HEK293T (cell line): ENCODE measurements at places on chromosomes 2 and 18.

GRCh38 chr2:74424139-74424992 lies 2.8 kb downstream of the WDR54 start:
- DNase-seq, result no peak

GRCh38 chr2:152743002-152743401 lies 24.6 kb downstream of the ARL6IP6 start:
- DNase-seq, result peak; percentile 20

- no peak for DNase-seq
Measured at GRCh38 chr2:221816566-221816965, 244.5 kb upstream of the EPHA4 start.

DNA sequence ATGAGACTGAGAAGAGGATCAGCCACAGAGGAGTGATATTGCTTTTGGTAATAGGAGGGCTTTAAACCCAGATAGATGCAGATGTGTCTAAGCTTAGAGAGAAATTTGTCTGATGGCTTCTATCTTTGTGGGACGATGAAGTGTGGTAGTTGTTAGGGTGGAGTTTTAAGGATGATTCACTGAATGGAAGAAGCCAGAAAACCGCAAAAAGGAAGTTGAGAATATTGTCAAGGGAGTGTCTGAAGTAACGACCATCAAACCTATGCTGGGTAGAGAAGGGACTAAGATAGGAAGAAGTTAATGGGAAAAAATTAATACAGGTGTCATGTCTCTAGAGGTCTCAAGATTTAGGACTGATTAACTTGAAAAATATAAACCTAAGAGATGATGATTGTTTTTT lies 195.6 kb upstream of the MC4R start:
- DNase-seq, result no peak

DNA sequence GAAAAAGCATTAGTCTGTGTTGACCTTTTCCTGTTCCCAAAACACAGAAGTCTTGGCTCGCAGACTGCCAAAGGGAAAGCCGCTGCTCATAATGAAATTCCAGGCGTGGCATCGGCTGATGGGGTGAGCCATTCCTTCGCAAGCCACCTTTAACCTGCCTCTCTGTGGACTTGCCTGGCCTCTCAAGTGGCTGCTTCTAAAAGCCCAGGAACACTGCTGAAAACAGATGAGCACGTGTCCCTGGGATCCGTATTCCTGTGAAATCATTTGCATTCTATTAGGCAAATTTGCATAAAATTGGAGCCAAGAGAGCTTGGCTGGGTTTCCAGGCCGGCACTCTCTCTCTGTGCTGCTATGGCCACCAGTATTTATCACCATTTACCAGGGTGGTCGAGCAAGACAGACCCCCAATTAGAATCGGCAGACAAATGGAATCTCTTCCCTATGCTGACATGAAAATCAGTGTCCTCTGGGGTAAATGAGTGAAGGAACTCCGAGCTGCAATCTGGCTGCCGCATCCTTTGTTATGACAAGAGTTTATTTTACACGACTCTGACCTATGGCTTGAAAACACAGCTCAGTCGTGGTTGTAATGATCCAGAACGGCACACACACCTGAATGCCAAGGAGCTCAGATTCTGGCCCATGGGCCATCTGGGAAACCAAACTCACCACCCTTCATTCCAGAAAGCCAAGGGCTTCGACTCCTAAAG lies 21.7 kb downstream of the BCL2 start:
- no peak for DNase-seq

DNA sequence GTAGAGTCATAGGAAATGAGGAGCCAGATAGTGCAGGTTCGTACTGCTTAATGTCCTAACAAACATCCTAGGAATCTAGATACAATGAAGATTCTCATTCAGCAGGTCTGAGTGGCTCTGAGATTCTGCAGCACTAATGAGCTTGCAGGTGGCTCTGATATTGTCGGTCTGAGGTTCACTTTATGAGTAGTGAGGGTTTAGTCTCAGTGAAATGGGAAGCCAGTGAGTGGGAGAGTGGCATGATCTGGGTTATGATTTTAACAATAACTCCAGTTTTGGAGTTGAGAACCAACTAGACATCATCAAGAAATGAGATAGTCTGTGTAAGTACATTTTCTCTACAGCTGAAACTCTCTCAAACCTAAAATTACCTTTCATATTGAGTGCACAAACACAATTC lies 166.8 kb upstream of the SP5 start:
- no peak for DNase-seq

- DNase-seq, result no peak
Measured at GRCh38 chr2:166436189-166436588, 57.9 kb downstream of the SCN7A start.

DNA sequence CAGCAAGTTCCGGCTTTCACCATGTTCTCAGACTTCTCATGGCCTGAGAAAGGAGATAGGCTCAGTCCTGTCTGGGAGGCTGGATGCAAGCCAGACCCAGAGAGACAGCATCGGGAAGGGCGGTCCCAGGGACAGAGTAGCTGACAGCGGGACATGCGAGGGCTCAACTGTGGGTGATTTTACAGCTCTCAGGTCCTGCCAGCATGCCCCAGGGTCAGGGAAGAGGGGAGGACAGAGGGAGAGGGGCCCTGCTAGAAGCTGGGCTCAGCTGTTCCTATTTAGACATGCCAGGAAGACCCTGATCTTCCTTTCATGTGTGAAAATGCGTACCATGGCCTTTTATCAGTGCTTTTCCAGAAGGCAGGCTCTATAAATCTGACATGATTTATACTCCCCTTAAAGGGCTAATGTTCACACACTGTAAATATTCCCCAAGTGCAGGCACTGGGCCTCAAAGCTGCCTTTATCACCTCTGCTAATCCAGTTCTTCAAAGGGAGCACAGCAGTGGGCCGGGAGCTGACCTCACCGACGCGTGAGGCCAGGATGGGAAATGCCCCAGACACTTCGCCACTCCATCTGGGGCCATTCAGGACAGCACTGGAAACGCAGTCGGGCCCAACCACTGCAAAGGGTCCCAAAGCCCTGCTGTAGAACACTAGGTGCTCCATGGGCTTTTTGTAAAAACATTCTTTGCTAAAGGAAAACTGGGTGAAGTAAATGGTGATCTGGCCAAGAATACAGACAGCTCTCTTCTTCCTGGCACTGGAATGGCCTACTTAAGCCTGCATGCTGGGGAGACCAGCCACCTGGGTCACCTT lies 96.1 kb upstream of the LMAN1 start:
- DNase-seq, result peak; percentile 58

DNA sequence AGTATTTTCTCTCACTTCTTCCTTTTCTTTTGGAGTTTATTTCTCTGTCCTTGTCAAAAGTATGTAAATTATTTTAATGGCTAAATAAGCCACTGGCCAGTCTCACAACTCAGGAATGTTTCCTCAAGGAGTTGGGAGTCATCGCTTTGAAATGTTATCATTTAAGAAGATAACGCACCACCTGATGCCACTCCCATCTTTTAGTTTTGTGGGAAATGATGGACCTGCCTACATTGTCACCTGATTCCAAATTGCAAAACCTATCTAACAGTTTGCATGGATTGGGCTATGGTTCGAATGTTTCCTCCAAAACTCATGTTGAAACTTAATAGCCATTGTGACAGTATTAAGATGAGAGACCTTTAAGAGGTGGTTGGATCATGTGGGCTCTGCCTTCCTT lies 32.4 kb upstream of the PPM1B start:
- no peak for DNase-seq

DNA sequence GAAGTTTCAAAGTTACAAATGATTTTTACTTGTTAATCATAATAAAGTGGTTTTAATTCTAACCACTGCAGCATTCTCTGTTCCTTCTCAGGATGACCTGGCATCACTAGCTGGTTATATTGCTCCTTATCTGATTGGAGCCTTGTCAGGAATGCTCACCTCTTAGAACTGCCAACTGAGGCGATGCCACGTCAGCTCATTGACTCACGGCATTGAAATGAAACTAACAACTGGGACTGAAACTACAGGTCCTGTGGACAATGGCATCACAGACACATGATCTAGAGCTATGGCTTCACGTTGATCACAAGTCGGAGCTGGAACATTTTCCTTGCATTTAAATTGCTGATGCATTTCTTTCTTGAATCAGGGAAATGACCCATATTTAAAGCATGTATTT lies 54.9 kb upstream of the MAP2 start:
- peak; percentile 39 for DNase-seq

DNA sequence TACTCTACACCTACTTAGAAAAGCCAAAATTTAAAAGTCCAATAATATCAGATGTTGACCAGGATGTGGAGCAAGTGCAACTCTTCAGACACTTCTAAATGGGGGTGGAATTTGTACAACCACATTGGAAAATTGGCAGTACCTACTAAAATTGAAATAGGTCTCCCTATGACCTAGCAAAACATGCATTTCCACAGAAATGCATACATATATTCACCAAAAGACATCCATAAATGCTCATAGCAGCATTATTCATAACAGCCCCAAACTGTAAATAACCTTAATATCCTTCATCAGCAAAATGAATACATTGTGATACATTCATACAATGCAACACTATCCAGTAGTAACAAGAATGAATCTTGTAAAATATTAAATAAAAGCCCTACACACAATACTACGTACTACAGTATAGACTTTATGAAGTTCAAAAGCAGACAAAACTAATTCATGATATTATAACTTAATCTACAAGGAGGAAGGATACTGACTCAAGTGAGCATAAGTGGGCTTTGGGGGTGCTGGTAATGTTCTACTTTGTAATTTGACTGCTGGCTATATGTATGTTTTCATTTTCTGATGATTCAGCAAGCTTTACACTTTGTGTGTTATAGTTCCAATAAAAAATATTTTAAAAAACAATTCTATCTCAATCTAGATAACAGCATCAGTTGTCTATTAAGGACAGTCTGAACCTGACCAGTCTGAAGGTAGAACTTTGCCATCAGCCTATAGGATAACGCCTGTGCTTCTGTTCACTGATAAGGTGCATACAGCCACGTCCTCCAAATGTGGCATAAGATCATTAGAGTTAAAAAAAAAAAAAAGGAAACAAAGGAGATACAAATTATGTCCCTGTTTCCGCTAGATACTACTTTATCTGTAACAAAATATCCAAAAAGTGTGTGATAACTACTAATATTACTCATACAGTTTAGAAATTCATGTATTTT lies 6.6 kb upstream of the TNFRSF11A start:
- DNase-seq, result no peak

DNA sequence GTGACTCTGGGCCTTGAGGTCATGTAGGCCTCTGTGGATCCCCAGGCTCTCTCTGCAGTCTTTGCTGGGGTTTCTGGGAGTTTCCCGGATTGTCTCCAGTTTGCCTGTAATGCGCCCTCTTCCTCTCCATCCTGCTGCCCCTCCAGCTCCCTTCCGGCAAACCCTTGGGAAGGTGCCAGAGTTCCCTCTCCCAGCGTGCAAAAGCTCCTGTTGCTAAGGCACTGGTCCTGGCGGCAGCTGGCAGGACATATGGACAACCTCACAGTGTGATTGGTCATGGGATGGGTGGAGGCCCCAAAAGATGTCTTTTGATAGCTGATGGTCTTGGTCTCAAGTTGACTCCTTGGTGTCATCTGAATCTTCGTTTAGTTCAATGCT lies 320.1 kb downstream of the CYP26B1 start:
- no peak for DNase-seq

- DNase-seq, result no peak
Measured at GRCh38 chr2:145919477-145919876, 1399.6 kb upstream of the ZEB2 start.

- no peak for DNase-seq
Measured at GRCh38 chr2:144518748-144519596, 947 bp downstream of the ZEB2 start.

- no peak for DNase-seq
Measured at GRCh38 chr18:44411262-44411905, 269.3 kb upstream of the SETBP1 start.

GRCh38 chr2:223113161-223113560 lies 61.2 kb downstream of the KCNE4 start:
- no peak for DNase-seq

GRCh38 chr2:142020368-142020767 lies 110.4 kb downstream of the LRP1B start:
- DNase-seq, result no peak

DNA sequence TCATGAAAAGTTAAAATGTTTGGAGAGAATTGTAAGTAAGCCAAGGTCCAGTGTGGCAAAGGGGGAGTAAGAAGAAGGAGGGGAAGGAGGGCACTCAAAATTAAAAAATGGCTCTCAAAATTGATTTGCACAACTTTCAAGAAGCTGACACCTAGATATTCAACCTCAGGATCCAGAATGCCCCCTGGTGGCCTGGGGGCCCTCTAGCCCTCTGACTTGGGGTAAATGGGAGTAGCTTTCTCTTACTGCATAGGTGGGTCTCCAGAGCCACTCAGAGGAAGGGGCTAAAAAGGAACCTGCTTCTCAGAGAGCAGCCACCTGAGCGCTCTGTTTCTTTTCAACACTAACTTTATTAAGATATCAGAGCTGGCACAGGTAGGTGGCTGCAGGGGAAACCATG lies 968.5 kb downstream of the BCL11A start:
- DNase-seq, result peak; percentile 16

GRCh38 chr2:25606892-25607291 lies 66.5 kb downstream of the DTNB start:
- DNase-seq, result peak; percentile 22

- no peak for DNase-seq
Measured at GRCh38 chr2:12057436-12058166, 311.2 kb downstream of the LPIN1 start.

DNA sequence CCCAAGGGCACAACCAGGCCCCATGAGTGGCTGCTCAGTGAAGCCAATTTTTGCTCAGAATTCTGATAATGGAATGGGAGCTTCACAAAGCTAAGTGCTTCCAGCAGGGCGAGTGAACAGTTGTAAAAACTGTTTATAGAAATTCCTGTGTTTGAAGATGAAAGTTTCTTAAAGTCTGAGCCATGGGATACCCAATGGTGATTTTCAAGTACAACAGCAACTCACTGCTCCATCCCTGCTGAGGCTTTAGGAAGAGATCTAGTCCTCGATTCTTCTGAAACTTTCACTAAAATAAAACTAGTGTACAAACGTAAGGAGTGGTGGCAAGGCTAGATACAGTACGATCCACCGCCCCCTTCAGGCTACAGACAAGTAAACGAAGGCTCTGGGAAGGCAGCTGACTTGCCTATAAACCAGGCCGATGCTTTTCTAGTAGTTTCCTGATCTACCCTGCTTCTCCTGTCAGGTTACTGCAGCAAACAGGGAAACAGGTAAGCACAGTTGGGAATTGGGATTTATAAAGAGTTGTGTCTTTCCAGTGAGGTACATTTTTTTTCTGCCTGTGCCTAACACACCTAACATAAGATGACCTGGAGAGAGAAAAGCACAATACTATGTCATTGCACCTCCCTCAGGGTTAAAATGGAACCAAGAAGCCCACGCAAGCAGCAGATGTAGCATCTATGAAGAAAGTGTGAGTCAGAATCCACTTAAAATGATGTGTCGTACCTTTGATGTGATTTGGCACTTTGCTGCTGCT lies 108.7 kb downstream of the UXS1 start:
- peak; percentile 13 for DNase-seq
